Kidney epithelial cell (primary cell): ENCODE measurements at places on chromosomes 7 and 10. TPM values are rescaled to one million over a fixed set of nuclear protein-coding genes. Genes with fewer than 3 reads are reported as not detected.

DNA sequence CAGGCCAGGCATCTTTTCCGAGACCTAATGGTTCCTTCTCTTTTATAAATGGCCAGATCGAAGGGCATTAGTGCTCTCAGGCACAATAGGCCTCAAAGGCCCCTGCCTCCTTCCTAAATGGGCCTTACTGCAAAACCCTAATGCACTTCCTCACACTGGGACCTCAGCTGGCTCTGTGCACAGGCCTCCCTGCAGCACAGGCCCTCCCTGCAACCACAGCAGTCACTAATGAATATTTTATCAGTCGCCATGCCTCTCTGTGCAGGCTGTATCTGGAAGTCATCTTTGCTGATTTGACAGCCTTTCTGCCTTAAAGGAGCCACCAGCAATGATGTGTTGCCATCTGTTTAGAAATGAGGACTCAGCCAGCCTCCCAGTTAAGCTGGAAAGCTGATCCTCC, 54.9 kb upstream of the SDK1 start:
- no peak for DNase-seq

DNA sequence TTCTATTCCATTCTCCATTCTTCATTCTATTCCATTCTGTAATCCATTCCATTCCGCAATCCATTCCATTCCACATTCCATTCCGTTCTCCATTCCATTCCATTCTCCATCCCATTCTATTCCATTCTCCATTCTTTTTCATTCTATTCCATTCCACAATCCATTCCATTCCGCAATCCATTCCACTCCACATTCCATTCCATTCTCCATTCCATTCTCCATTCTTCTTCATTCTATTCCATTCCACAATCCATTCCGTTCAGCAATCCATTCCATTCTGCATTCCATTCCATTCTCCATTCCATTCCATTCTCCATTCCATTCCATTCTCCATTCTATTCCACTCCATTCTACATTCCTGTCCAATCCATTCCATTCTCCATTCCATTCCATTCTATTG, 85.2 kb downstream of the NSUN6 start:
- no peak for DNase-seq

DNA sequence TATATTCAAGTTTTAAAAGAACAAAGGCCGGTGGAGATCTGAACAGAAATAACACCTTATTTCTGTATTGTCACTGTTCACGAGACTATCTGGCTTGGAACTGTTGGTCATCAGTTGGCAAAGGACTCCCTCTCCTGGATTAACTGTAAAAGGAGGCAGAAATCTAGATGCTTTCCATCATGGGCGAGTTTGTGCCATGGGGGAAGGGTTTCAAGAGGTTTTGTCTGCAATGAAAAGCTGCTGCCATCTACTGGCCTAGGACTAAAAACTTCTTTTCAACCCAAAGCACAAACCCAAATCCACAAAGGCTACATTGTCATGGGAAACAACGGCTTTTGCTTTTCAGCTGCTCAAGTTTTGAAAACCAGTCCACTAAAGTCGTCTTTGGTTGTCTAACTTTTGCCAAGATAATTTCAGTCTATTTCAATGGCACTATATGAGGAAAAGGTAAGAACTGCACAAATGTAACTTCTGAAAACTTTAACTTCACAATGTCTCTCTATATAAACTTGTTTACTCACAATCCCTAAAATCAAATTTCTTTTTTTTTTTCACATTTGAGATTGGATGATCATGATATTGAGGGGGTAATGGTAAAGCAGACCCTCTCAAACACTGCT, 196.8 kb downstream of the SKAP2 start:
- DNase-seq = peak; percentile 89

DNA sequence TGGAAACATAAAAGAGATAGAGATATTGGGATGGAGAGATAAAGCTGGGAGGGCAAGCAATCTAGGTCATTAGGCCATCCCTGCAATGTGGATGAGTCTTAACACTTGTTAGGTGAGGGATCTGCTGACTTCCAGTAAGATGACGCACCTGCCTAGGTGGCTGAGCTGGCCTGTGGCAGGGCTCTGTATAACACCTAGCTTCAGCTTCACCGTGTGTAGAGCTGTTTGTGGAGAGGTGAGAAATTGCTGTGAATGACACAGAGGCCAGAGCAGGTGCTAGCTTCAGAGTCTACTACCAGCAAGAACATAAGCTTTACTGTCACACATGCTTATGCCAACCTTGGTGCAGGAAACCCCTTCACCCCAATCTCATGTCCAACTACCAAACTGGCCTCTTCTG, 1010.0 kb downstream of the TYW1 start:
- no peak for DNase-seq

- no peak for DNase-seq
Observed at GRCh38 chr10:79249186-79250121, 97.8 kb upstream of the PPIF start.

DNA sequence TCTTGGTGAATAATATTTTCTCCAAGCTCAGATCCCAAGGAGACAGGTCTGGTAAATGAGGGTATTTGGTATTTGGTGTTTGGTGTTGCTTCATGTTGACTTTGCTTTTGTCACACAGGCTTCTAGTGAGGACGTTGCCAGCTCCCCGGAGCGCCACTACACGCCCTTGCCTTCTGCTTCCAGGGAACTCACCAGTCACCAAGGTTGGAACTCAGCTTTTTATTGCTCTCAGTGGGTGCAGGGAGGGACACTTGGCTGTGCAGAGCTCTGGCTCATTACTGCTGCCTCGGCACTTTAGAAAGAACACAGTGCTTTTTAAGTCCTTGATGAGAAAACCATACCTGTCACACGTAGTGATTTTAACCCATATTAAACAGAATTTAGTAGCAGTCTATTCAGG, 892.9 kb downstream of the LRMDA start:
- no peak for DNase-seq

- DNase-seq = no peak
Observed at GRCh38 chr10:28676326-28676967, 874 bp upstream of the BAMBI start.

CYP26C1 gene
- total RNA-seq = 0.17 and 0.41 TPM in 2 replicates
